ENCODE measurements at places on chromosomes 1 and 21.

DNA sequence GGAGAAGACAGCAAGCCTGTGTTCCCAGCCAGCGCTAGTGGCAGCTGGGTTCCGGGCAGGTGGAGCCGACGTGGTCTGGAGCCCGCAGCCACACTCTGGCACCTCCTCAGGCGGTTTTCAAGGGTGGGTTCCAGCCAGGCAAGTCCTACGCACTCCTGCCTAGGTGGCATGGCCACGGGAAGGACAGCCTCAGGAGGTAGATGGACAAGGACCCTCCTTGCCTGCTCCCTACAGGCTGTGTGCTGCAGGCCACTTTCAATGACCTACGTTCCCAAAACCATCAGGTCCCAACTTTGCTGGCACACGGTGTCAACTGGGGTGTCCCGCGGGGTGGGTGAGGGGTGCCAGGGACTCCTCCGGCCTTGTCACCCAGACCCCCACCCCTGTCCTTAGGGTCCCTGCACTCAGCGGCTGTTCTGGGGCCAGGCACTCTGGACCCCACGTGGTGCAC, 6.7 kb upstream of the PTGER3 start:
- DNase-seq, result no peak

- no peak for DNase-seq
These were observed 135.5 kb downstream of the SETD4 start for GRCh38 chr21:35924714-35925301.

DNA sequence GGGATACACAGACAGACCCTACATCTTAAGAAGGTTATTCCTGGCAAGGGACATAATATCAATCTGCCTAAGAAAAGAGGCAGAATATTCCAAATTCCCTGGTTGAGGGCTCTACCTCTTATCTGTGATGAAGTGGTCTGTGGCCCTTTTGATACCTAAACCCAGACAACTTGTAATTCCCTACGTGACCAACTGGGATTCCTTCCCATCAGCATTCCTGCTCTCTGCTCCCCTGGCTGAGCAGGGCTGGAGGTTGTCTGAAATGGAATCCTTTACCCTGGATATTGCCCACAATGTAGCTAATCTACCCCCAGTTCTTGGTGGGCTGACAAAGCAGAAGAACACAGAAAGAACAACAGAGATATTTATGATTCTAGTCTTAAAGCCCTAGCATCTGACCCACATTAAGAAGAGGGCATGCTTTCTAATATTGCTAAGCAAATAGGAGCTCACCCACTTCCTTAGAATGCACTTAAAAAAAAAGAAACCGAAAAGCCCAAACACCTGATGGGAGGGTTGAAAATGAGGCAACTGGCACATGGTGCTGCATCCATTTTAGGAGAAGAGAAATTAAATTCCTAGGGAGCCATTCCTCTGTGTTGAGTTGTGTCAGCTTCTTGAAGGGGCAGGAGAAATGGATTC, 36.8 kb downstream of the GADD45A start:
- DNase-seq, result no peak

DNA sequence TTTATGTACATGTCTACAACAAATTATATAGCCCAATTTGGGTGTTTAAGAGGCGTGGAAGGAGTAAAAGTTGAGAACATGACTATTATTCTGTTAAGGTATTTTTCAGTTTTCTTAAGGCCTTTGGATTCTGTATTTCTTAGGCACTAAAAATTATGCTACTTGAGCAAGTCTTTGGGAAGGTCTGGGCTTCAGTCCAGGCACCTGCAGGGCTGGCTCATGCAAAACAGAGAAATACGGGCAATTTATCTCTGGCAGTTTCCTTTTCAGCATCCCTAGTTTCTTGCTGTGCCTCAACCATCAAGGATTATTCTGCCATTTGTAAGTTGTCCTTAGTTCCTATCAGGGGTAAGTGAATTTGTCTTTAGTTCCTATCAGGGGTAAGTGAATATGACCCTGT, 358.8 kb upstream of the B3GALT2 start:
- DNase-seq, result no peak

- DNase-seq, result peak; percentile 27
These were observed 201.7 kb downstream of the NRIP1 start for GRCh38 chr21:14862794-14863720.

GRCh38 chr1:107286125-107286524, 145.3 kb downstream of the NTNG1 start:
- no peak for DNase-seq

DNA sequence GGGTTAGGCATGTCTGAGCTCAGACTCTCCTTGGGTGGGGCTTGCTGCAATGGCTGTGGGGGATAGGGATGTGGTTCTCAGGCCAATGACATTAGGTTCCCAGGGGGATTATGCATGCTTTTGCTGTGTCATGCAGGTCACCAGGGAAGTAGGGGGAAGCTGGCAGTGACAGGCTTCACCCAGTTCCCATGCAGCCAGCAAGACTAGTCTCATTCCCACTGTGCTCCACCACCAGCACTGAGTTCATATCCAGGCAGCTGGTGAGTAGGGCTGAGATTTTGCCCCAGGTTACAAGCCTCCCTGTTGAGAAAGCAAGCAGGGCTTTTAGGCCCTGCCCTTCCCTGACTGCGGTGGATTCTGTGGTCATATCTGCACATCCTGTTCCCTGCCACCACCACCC, 32.1 kb upstream of the PLA2G5 start:
- DNase-seq, result no peak

- no peak for DNase-seq
These were observed 16.3 kb downstream of the CCDC17 start for GRCh38 chr1:45607404-45608074.

GRCh38 chr21:32554832-32555638, 30.3 kb downstream of the TCP10L start:
- no peak for DNase-seq

DNA sequence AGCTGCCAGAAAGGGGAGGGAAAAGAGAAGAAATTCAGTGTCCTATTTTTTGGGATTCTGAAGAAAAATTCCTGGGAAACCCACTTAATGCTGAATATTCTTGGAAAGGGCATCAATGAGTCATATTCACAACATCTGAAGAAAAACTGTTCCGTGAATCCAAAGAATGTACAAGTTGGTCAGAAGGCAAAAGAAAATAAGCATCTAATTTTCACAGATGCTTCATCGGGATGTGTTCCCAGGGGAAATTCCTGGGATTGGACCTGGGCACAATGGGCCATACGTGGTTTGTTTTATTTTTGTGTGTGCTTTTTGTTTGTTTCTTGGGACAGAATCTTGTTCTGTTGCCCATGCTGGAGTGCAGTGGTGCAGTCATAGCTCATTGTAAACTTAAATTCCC, 112.2 kb downstream of the MAP3K21 start:
- no peak for DNase-seq

GRCh38 chr1:67724928-67725560, 40.0 kb downstream of the GADD45A start:
- peak; percentile 34 for DNase-seq

DNA sequence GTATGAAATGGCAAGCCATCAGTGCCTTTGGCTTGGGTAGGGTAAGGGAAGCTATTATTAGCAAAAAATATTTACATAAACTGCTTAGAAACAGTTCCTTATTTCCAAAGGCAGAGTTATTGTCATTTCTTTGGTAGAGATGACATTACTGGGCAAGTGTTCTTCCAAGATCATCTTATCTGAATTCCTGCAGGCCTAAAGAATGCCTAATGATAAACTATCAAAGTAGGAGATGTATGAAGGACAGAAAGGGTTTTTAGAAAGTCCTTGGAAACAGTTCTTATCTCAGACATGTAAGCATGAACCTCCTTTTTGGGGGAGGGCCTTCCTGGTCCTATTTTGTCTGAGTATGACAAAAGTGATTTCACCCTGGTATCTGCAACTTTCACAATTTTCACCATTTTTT, 5.1 kb upstream of the FRRS1 start:
- DNase-seq, result no peak

DNA sequence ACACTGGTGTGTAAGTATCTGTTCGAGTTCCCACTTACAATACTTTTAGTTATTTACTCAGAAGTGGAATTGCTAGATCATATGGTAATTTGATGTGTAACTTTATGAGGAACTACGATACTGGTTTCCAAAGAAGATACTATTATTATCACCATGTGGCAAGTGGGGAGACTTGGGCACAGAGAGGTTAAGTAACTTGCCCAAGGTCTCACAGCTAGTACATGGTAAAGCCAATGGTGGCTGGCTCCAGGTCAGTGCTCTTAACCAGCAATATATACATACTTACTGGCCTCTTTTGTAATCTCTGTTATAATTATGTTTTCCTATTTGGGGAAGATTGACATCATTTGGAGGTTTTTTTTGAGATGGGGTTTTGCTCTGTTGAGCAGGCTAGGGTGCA, 138.9 kb upstream of the HNRNPU start:
- no peak for DNase-seq

DNA sequence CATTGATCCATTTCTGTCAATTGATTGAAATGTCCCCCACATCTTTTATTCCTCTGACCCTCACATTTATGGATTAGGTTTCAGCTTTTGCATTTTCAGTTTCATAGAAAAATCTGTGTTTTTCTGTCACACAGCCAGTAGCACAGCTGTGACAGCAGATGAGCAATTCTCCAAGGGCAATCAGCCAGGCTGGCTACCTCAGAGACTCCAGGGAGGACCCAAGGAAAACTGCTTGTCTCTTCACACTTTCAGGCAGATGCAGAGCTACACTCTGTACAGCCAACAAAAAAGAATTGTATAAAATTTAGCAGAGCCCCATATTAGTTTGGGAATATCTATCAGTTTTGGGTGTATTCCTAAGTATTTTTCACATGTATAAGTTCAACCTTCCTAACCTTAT, 257.2 kb downstream of the LRRC7 start:
- DNase-seq, result no peak

DNA sequence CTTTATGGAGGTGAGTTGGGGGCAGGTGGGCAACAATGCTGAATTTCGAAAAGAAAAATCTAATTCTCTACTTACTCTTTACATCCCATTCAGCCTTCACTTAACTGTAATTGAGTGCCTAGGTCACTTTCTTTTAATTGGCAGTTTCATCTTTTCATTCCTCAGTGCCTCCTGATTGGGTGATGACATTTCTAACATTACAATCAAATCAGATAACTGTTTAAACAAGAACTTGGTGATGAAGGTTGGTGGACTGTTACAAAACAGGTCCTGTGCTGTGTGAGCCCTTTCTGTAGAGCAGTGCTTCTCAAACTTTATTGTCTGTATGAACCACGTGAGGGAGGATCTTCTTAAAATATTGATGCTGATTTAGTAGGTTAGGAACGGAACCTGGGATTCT, 40.1 kb upstream of the KCNQ4 start:
- DNase-seq, result no peak

DNA sequence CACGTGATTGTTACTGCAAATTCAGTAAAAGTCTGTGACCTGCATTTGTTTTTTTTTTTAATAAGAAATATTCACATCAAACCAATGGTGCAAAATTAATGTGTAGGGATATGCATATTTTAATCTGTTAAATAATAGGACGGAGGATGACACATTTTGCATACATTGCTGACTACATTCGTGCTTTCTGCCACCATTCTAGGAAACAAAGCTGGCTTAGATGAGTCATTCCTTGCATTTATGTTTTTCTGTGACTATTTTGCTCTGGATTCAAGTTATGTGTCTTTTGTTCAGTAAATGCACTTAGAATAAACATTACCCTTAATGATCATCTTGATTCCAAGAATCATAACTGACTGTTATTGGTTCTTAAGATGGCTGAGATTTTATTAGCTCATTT, 23.9 kb upstream of the CYYR1 start:
- DNase-seq, result no peak

- DNase-seq, result no peak
These were observed 4.8 kb downstream of the PSMD4 start for GRCh38 chr1:151259351-151259750.

DNA sequence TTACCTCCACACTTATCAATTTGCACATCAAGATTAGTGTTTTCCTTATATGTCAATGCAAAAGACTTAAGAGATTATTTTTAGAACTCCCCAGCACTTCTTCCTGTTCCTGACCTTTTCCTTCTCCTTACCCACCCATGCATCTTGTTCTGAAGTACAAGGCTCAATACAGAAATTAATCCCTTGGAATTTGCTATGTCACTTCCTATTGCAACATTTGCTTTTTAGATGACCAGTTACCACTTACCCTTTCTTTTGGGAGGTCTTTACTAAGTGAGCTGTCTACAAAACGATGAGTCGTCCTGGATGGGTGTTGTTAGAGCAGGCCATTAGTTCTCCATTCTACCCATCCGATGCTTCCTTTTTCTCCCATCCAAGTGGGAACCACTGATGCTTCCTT, 221.2 kb downstream of the FMN2 start:
- no peak for DNase-seq

- DNase-seq, result no peak
These were observed 8.6 kb downstream of the S100A6 start for GRCh38 chr1:153527023-153527682.

- no peak for DNase-seq
These were observed 46.9 kb upstream of the SMYD2 start for GRCh38 chr1:214233856-214234634.

- no peak for DNase-seq
These were observed 9.7 kb upstream of the KRTAP7-1 start for GRCh38 chr21:30839304-30839703.

GRCh38 chr1:173779936-173780335, 44.5 kb upstream of the DARS2 start:
- DNase-seq, result no peak

GRCh38 chr1:150012611-150013010, 2.1 kb upstream of the OTUD7B start:
- DNase-seq, result peak; percentile 88

- DNase-seq, result no peak
These were observed 11.9 kb downstream of the LGALS8 start for GRCh38 chr1:236535662-236536161.

DNA sequence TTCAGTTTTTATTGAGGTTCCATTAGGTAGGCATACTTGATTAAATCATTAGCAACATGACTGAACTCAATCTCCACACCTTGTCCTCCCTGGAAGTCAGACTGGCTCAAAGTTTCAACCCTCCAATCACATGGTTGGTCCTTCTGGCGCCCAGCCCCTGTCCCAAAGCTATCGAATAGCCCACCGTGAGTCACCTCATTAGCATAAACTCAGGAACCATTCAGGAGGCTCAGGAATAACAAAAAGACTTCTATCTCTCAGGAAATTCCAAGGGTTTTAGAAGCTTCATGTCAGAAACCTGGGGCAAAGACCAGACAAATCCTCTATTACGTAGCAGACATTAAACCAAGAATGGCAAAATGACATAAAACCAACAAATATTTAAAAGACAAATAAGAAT, 78.6 kb downstream of the RGS2 start:
- DNase-seq, result no peak

- DNase-seq, result no peak
These were observed 152.9 kb upstream of the DAB1 start for GRCh38 chr1:57576756-57577155.

- no peak for DNase-seq
These were observed 63.4 kb upstream of the PSEN2 start for GRCh38 chr1:226806988-226807387.

GRCh38 chr1:70720109-70720508, 309.0 kb downstream of the CTH start:
- DNase-seq, result no peak

DNA sequence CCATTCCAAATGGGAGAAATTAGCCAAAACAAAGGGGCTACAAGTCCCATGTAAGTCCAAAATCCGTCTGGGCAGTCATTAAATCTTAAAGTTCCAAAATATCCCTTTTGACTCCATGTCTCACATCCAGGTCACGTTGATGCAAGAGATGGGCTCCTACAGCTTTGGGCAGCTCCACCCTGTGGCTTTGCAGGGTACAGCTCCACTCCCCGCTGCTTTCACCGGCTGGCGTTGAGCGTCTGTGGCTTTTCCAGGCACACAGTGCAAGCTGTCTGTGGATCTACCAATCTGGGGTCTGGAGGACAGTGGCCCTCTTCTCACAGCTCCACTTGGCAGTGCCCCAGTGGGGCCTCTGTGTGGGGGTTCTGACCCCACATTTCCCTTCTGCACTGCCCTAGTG, 130.2 kb downstream of the TPR start:
- no peak for DNase-seq
